Activated gamma-delta T cell treated with Interleukin-2 at 50 U/mL for 16 hours (primary cell): ENCODE measurements at places on chromosomes 1 and 21.

DNA sequence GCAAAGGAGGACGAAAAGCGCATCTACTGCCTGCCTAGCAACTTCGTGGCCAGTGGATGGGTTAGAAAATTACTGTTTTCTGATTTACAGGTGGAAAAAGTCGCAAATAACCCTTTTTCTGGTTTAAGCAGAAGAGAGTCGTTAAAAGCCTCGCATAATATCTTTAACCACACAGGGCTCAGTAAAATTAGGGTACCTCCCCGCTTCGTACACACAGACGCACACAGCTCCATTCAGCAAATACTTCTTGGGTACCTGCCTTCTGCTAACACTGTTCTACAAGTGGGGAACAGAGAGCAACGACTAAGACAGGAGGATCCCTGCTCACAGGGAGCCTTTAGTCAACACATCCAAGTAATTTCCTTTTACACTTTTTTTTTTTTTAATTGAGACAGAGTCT lies 704 bp downstream of the ALG6 start:
- DNase-seq, result no peak

DNA sequence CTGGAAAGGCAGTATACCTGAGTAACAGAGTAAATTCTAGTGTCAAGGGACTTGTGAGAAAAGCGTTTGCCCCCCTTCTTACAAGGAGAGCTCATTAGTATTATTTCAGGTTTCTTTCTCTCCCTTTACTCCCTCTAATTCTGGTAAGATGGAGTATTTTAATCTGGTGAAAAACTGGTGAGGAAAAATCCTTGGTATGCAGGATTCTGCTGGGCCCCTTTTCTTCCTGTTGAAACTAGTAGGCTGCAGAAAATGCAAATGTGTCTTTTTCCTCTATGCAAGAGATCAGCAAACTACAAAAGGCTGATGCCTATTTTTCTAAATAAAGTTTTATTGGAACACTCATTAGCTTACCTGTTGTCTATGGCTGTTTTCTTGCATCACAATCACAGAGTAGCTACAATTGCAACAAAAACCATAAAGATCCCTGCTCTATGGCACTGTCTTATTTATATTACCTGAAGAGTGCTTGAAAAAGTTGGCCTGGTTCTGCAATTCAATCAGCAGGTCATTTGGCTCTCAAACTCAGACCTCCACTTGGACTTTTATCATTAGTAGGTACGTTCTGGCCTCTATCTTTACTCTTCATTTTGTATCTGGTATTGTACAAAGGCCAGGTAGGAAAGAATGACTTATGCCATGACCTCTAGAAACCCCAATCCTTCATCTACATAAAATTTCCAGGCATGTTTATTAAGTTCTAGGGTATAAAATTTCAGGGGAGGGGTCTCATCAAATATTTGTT lies 109.6 kb downstream of the AKT3 start:
- no peak for DNase-seq

GRCh38 chr1:42427240-42427639 lies 28.6 kb downstream of the ZMYND12 start:
- no peak for DNase-seq

GRCh38 chr1:113976609-113977278 lies 2.5 kb upstream of the OLFML3 start:
- DNase-seq, result no peak

GRCh38 chr1:64356636-64357256 lies 113.2 kb upstream of the CACHD1 start:
- no peak for DNase-seq

- no peak for DNase-seq
These were observed 1.5 kb downstream of the RPS6KA1 start for GRCh38 chr1:26530895-26531598.

- DNase-seq, result no peak
These were observed 149.8 kb upstream of the DUSP10 start for GRCh38 chr1:221891708-221892107.

DNA sequence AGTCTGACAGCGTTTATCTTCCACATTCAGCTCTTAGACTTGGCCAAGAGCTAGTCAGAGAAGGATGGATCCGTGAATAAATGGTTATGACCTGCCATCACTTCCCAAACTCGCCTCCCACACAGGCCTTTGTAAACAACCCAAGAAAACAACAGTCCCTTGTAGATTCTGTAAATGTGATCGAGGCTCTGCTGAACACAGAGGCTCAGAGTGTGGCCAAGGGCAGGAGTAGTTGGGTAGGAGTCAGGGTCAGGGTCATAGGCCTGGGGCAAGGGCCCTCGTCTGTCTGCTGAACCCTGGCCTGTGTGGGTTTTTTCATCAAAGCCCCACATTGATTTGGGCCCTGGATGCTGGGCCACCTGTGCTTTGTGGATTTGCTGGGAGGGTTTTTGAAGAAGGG lies 32.7 kb downstream of the NCMAP start:
- no peak for DNase-seq

DNA sequence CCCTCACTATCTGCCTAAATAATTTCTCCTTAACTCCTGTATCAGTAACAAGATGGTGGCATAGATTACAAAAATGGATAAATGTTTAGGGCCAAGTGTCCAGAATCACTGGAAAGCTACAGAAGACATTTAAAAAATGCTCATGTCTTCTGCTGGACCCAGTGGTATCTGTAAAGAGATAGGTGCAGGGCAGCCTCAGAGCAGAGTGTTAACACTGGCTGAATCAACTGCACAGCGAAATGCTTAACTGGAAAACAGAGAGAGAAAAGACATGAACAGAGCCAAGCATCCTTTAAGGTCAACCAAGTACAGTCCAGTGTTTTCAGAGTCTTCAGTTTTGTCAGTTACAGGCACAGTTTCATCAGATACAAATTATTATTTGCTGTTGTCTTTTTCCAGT lies 419.3 kb downstream of the ZP4 start:
- no peak for DNase-seq

- no peak for DNase-seq
These were observed 6.6 kb downstream of the SDC3 start for GRCh38 chr1:30901798-30902581.

- DNase-seq, result no peak
These were observed 343.5 kb downstream of the PBX1 start for GRCh38 chr1:164902491-164902890.

DNA sequence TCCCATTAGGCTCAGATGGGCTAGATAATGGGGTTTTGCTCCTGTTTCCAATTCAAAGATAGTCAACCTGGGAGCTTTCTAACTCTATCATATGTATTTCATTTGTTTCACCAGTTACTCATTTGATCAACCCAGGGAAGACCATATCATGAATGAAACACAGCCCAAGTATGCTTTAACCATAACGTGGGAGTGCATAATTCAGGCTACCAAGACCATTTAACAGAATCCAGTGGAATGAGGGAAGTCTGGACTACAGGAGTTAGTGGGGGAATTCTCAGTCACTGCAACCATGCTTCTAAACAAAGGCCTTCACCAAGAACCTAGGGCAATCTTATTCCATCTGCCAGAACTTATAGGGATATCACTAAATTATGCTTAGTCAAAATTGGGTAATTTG lies 15.0 kb upstream of the SLC16A1 start:
- DNase-seq, result no peak

- DNase-seq, result no peak
These were observed 77.5 kb upstream of the L1TD1 start for GRCh38 chr1:62117018-62117750.

- no peak for DNase-seq
These were observed 16.4 kb downstream of the KCNA10 start for GRCh38 chr1:110502402-110503151.

DNA sequence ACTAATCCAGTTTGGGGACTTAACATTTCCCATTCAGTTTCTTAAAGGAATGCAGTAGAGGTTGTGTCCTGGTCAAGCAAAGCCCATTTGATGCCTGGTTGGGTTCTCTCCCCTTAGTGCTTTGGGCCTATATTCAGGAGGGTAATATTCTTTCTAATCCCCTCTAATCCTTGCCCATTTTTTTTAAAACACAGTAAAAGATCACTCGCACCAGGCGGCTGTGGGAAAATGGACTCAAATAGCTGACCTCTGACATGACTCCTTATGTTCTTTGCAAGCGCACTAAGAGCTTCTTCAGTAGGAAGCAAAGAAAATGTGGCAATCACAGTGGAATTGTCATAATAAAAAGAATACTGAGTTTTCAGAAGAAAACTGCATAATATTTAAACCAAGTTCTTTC lies 49.9 kb downstream of the WNT2B start:
- DNase-seq, result no peak

- DNase-seq, result no peak
These were observed 111.1 kb upstream of the KCNE2 start for GRCh38 chr21:34252751-34253150.

DNA sequence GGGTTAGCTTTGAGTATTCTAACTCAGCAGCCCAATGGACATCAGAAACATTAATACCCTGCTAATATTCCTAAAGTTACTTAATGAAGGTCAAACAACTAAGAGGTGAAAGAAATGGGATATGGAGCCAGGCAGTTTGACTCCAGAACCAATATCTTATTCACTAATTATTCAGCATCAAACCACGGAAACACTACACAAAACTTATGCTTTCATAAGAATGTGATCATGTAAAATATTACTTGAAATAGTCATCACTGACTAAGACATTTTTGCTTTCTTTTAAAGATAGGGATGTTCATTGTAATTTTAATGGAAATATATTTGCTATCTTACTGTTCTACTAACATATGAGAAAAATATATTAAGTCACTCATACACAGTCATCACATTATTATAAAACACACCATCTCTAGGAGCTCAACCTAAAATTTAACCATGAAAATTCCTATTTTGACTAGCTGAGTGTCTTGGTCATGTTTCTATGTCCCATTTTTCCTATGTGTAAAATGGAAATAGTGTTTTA lies 240.9 kb downstream of the KCTD3 start:
- no peak for DNase-seq

- no peak for DNase-seq
These were observed 112.6 kb downstream of the ADAMTS1 start for GRCh38 chr21:26732432-26733221.
